ENCODE measurements at places on chromosomes 13 and 19.

GRCh38 chr19:12856653-12857052 lies 18.3 kb downstream of the MAST1 start:
- peak; percentile 68 for DNase-seq

- no peak for DNase-seq
These were observed 72.2 kb downstream of the DHRS12 start for GRCh38 chr13:51731759-51732158.

DNA sequence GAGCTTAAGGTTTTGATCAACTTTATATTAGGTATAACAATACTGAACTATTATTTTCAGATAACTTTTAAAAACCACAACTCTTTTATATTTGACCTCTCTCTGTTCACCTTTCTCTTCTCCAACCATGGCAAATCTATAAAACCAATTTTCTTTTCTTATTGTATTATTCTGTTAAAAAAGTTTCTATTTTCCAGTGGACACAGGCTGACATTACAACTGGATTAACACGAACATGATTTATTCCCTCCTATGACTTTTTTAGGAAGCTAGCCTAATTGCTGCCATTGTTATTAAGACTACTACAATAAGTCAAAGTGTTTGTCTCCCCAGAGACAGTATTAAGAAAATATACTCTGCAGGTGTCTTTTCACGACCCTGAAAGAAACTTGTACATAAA lies 2291.1 kb upstream of the PCDH20 start:
- DNase-seq, result no peak

GRCh38 chr13:100646030-100646673 lies 28.4 kb downstream of the TMTC4 start:
- DNase-seq, result no peak

- no peak for DNase-seq
These were observed 78.7 kb downstream of the ZNF536 start for GRCh38 chr19:30450835-30451321.

DNA sequence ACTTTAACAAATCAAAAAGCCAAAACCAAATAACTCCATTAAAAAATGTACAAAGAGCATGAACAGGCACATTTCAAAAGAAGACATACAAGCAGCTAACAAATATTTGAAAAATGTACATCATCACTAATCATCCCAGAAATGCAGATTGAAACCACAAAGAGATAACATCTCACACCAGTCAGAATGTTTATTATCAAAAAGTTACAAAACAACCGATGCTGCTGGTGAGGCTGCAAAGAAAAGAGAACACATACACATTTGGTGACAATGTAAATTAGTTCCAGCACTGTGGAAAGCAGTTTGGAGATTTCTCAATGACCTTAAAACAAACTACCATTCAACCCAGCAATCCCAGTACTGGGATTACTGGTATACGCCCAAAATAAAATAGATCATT lies 756.0 kb upstream of the PCDH20 start:
- DNase-seq, result no peak

GRCh38 chr19:3368848-3369336 lies 2.5 kb downstream of the NFIC start:
- peak; percentile 29 for DNase-seq

DNA sequence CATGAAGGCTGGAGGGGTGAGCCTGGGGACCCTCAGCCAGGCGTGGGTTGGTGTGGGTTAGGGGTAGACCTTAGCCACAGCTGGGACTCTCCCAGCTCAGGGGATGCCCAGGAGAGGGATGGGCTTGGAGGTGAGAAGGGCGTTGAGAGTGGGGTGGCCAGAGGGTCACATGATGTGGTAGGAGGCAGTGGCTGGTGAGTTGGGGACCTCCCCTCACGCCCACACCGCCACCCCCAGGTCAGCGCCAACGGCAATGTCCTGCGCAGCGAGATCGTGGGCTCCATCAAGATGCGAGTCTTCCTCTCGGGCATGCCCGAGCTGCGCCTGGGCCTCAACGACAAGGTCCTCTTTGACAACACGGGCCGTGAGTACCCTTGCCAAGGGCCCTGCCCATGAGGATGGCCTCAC lies 28.5 kb downstream of the AP1M1 start:
- DNase-seq, result no peak

GRCh38 chr13:49314344-49314882 lies 66.7 kb downstream of the CDADC1 start:
- no peak for DNase-seq

GRCh38 chr19:28428663-28429348 lies 784.1 kb downstream of the UQCRFS1 start:
- no peak for DNase-seq

- no peak for DNase-seq
These were observed 20.3 kb downstream of the SPATA13 start for GRCh38 chr13:24180750-24181377.

DNA sequence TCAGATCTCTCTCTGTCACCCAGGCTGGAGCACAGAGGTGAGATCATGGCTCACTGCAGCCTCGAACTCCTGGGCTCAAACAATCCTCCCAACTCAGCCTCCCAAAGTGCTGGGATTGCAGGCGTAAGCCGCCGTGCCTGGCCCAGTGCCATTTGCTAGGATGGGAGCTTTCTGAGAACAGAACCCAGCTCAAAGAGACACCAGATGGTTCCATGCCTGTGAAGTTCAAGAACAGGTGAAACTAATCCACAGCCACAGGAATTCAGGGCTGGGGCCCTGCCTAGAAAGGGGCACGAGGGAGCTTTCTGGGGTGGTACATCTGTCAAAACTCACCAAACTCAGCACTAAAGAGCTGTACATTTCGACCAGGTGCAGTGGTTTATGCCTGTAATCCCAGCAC lies 4.2 kb downstream of the SLC7A9 start:
- no peak for DNase-seq

DNA sequence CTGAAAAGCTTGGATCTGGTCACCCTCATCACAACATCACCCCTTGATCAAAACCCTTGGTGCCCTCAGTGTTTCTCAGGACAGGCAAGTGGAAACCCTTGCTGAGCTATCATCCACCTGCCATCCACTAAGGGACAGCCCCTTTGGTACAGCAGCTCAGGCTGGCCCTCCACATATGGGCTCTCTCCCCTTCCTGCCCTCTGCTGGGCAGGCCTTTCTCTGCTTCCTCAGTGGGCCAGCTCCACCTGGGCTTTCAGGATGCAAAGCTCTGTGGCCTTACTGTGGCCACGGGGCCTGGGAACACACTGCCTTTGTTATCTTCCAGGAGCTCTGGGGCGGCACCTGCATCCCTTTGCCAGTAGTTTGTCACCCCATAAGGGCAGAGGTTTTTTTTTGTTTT lies 4.9 kb downstream of the SUGP1 start:
- DNase-seq, result no peak

DNA sequence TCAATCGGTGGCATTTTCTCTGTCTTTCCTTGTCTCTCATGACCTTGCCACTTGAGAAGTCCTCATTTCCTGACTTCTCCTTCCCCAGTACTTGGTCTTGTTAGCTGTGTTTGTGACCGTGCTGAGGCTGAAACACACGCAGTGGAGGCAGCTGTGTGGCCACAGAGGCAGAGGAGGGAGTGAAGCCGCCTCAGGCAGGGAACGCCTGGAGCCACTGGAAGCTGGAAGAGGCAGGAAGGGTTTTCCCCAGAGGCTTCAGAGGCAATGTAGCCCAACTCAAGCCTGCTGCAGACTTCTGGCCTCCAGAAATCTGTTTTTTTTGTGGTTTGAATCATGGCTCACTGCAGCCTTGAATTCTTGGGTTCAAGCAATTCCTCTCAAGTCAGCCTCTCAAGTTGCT lies 29.2 kb upstream of the ARGLU1 start:
- no peak for DNase-seq

DNA sequence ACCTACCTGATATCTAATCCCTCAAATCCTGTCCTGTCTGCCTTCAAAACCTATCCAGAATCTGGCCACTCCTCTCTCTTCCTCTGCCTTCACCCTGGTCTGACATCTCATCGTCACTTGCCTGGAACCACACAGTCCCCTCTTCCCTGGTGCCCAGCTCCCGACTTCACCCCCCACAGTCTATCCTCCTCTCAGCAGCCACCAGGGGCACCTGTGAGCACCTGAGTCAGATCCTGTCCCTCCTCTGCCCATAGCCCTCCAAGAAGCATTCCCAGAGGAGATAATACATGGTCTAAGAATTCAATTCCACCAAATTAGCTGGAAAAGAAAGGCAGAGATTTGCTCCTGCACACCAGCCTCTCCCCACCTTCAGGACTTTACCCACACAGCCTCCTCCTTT lies 48.9 kb downstream of the ZNRF4 start:
- DNase-seq, result no peak

- DNase-seq, result peak; percentile 1
These were observed 121.1 kb upstream of the MYO16 start for GRCh38 chr13:108508263-108508662.

- DNase-seq, result no peak
These were observed 663.2 kb upstream of the SGCG start for GRCh38 chr13:22517544-22517943.

DNA sequence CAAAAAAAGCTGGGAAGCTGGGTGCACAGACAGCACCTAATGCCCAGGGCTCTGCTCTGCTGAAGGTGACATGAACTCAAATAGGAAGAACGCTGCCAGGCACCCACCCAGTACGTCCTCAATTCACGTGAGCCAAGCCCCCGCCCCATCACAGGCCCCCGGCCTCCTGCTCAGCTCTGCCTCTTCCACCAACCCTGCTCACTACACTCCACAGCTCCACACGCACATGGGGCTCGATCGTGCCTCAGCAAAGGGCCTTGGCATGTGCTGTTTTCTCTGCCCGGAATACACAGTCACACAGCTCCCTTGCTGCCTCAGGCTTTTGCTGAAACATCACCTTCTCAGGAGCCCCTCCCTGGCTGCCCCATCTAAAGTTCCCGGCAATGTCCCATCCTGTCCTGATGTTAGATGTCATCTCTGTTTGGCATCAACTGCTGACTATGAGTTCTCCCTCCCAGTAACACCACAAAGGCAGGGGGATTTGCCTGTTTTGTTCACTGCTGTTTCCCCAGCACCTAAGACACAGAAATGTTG lies 2.3 kb downstream of the ATP13A1 start:
- no peak for DNase-seq

All from erythroblast (primary cell).